Osteoblast (primary cell): ENCODE measurements at places on chromosomes 16 and 17. TPM values are rescaled to one million over a fixed set of nuclear protein-coding genes. Genes with fewer than 3 reads are reported as not detected.

DNA sequence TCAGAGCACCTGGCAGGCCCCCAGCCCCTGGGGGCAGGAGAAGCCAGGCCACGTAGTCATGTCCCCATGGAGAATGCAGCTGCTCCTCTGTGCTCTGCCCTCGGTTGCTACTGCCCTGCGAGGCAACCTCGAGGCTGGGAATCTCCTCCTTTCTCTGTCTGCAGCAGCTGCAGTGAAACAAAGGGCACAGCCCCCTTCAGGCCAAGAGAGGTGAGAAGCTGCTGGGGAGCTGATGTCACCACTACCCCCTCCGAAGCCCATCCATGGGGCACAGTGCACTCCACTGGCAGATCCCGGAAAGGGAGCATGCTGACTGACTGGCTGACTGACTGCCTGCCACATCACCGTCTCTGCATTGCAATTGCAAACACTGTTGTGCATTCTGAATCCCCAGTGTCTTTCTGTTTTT is 103.7 kb downstream of the GRIN2A start:
- H3K4me1 ChIP-seq: no peaks in the 10 kb centered on the region
- no peaks in the 10 kb centered on the region for H3K36me3 ChIP-seq
- H3K27ac ChIP-seq: no peak overlapping the region
- H3K4me3 ChIP-seq: no peak overlapping the region
- H3K27me3 ChIP-seq: no peaks in the 10 kb centered on the region

GRCh38 chr17:54117452-54117851 is 294.7 kb downstream of the KIF2B start:
- H3K27me3 ChIP-seq: no peaks in the 10 kb centered on the region
- H3K27ac ChIP-seq: no peak overlapping the region
- DNase-seq: no peak
- H3K4me1 ChIP-seq: no peaks in the 10 kb centered on the region

GRCh38 chr16:56787167-56787566 is 57.2 kb downstream of the NUP93 start:
- no peak for DNase-seq
- H3K27me3 ChIP-seq: no peaks in the 10 kb centered on the region
- no peaks in the 10 kb centered on the region for H3K36me3 ChIP-seq
- no peaks in the 10 kb centered on the region for H3K4me1 ChIP-seq
- H3K27ac ChIP-seq: no peak overlapping the region

DNA sequence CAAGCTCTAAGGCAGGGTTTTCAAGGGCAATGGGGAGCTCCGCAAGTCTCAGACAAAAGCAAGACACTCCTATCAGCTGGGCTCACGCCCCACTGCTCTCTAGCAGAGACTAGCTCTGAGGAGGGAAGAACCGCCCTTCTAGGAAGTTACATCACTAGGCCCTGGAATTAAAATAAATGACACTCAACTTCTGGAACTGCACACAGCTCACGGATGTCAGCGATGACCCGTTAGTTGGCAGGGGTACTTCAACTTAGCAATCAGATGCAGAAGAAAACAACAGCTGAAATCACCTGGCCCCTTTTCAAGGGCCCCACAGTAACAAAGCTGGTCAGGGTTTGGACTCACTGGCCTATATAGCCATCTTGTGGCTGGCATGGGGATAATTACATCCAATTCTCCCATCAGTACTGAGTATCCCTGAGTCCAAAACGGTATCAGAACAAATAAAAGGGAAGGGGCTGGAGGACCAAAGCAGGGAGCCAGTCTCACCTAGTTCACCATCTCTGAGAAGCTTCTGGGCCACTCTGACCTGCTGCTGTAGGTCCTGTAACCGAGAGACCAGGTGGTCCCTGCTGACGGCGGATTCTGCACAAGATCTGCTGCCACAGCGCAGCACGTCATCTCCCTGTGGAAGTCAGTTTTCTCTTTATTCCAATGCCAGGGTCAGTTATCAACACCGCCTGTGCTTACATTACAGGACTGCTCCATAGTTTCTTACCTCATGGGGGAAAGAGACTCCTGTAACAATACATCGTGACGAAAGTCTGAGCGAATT is 22.2 kb downstream of the SERPINF1 start:
- DNase-seq: peak; percentile 86
- H3K27ac ChIP-seq: peak overlapping the region; percentile 75
- peaks cover 11% of the 10 kb centered on the region for H3K36me3 ChIP-seq
- no peaks in the 10 kb centered on the region for H3K27me3 ChIP-seq

DNA sequence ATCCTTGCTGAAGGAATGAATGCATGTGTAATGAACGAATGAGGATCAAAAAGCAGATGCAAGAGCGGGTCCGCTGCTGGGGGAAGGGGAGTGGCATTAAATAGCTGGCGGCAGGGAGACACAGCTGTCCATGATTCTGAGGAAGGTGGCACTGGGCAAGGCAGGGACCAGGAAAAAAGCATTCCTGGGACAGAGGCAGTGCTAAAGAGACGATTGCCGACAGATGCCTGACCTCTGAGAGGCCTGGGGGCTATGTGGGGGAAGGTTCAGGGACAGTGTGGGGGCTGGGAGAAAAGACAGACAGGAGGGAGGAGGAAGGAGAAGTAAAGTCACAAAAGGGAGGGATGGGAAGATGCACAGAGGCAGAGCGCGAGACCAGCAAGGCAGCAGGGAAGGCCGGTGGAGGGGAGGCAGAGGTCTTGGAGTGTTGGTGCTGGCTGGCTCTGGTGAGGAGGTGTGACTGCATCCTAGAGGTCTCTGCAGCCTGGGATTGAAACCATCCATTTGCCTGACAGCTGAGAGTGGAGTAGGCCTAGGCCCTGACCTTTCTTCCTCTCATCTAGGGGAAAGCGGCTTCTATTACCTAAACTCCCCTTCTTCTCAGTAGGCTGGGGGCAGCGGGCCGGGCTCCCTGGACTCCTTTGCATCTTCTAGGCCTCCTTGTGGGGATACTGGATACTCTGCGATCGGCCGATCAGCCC is 109.9 kb downstream of the SDK2 start:
- H3K27me3 ChIP-seq: no peaks in the 10 kb centered on the region
- H3K4me1 ChIP-seq: no peaks in the 10 kb centered on the region
- peak; percentile 78 for DNase-seq
- H3K4me3 ChIP-seq: no peak overlapping the region
- no peak overlapping the region for H3K27ac ChIP-seq
- no peaks in the 10 kb centered on the region for H3K36me3 ChIP-seq

DNA sequence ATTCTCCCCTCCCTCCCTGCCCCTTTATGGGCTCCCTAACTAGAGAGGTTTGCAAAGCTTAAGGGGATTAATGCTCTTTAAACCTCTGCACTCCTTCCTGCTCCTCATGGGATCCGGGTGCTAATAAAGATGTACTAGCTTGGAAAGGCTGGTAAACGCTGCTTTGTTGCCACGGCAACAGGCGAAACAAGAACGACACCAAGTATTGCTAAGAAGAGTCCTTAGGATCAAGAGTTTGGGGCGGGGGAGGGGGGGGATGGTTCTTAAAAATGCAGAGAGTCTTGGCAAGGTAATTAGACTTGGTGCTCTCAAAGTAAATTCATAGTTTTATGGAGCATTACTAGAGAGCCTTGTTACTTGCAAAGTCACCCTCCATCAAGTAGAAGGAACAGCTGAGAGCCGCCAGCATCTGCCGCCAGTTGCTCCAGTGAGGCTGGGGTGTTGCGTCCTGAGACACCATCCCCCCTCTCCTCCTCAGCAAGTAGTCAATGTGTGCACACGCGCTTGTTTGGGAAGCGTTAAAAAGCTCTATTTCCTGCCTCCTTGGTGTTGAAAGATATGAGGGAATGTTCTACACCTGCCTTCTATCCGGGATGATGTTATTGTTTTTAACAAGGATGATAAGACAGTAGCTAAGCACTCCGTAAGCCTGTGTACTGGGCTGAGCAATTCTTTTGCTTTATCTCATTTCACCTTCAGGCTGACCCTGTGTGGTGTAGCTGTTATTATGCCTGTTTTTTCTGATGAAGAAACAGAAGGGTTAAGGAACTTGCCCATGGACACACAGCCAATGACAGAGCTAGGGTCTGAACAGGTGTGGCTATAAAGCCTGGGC is 190.9 kb downstream of the CCDC182 start:
- H3K27me3 ChIP-seq: no peaks in the 10 kb centered on the region
- H3K36me3 ChIP-seq: no peaks in the 10 kb centered on the region
- no peak overlapping the region for H3K27ac ChIP-seq
- peaks cover 16% of the 10 kb centered on the region for H3K4me1 ChIP-seq
- no peak for DNase-seq
- no peak overlapping the region for H3K4me3 ChIP-seq

DNA sequence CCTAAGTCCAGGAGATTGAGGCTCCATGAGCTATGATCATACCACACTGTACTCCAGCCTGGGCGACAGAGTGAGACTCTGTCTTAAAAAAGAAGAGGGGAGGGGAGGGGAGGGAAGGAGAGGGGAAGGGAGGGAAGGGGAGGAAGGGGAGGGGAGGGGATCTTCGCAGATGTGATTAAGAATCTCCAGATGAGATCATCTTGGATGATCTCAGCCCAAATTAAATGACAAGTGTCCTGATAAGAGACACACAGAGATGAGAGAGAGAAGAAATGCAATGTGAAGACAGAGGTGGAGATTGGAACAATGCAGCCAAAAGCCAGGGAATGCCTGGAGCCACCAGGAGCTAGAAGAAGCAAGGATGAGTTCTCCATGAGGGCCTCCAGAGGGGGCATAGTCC is 70.1 kb downstream of the EMP2 start:
- peaks cover 6% of the 10 kb centered on the region for H3K4me1 ChIP-seq
- H3K4me3 ChIP-seq: no peak overlapping the region
- no peak for DNase-seq
- no peak overlapping the region for H3K27ac ChIP-seq

DNA sequence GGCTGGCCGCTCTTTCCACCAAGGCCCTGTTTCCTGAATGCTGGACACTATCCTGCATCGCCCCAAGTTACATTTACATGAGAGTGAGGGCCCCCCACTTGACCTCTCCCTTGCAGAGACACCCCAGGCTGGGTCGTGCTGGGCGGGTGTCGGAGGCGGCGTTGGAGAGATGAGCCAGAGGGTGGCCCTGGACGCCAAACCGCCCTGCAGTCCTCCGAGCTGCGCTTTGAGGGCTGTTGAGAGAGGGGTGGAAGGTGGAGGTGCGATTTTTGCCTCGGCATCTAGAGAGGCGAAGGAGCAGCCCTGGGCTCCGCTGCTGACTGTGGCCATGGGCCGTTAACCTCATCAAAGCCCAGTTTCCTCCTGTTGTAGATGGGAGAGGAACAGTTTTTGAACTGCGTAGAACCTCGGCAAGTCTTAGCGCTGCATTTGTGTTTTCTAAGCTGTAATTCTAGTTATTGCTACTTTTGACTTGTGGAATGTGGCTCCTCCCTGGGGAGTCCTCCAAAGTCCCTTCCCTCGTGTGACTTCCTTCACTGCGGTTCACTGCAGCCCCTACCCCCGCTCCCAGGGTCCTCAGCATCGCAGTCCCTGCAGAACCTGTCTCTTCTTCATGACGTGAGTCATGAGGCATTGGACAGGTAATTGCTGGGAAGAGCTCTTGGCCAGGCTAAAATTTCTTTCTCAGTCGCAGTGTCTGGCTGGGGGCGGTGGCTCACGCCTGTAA is 986 bp upstream of the ELOB start:
- H3K4me1 ChIP-seq: peaks cover 25% of the 10 kb centered on the region
- H3K27ac ChIP-seq: peak overlapping the region; percentile 99
- no peaks in the 10 kb centered on the region for H3K27me3 ChIP-seq
- H3K4me3 ChIP-seq: peak overlapping the region; percentile 98
- peaks cover 23% of the 10 kb centered on the region for H3K36me3 ChIP-seq
- DNase-seq: peak; percentile 92

DNA sequence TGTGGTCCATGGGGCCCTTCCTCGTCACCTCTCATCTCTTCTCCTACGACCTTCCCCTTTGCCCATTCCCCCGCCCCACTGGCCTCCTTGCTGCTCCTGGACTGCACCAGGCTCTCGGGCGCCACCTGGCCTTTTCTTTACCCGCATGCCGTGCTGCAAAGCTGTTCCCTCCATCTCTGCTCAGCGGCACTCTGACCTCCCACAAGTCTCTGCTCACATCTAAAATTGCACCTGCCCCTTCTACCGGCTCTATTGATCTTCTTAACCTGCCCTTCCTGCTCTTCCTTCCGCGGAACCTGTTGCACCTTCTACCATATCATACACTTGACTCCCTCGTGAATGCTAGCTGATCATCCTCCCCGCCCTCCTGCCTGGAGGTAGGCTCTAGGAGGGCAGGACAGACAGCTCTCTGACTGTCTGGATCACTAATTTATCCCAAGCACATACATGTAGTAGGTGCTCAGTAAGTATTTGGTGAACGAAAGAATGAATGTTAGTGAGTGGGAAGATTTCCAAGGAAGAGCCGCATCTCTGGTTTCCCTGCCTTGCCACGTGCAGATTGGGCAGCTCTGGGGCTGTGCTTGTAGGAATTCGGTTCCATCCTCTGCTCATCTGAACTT is 17.3 kb downstream of the DNAH17 start:
- peaks cover 22% of the 10 kb centered on the region for H3K27me3 ChIP-seq
- H3K4me3 ChIP-seq: no peak overlapping the region
- DNase-seq: peak; percentile 11
- no peak overlapping the region for H3K27ac ChIP-seq
- peaks cover 11% of the 10 kb centered on the region for H3K4me1 ChIP-seq

Gene CCL4L2
- total RNA-seq: not detected in 2 replicates

Gene AXIN2
- 2.9 and 5.1 TPM in 2 replicates for total RNA-seq

Gene SLC38A8
- not detected in 2 replicates for total RNA-seq

Gene UTS2R
- total RNA-seq: not detected in 2 replicates

Gene SPEM3
- total RNA-seq: not detected in 2 replicates

Gene BRD7
- 22.8 and 30.6 TPM in 2 replicates for total RNA-seq
